ENCODE measurements at places on chromosomes 6 and 20.

- peak; percentile 27 for DNase-seq
Observed at GRCh38 chr20:25220021-25220730, 24.7 kb downstream of the ENTPD6 start.

- DNase-seq: peak; percentile 6
Observed at GRCh38 chr20:967796-968742, 34.0 kb downstream of the RSPO4 start.

DNA sequence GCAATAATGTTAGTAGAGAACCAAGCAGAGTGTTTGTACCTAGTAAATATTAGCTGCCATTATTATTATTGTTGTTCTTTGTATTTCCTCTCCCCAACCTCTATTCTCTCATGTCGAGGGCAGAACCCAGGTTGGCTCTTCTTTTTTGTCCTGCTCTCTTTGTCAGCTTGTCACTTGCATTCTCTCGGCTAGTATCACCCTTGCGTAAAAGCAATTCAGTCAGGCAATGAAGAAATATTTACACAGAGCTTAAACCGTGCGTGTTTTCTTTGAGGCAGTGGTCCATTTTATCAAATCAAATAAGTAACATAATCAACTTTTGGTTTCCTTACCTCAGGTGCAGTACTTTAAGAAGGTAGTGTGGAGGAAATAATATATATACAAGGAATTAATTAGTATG, 83.9 kb downstream of the TULP4 start:
- no peak for DNase-seq

GRCh38 chr6:71721642-71722041, 164.7 kb upstream of the RIMS1 start:
- DNase-seq: peak; percentile 69

DNA sequence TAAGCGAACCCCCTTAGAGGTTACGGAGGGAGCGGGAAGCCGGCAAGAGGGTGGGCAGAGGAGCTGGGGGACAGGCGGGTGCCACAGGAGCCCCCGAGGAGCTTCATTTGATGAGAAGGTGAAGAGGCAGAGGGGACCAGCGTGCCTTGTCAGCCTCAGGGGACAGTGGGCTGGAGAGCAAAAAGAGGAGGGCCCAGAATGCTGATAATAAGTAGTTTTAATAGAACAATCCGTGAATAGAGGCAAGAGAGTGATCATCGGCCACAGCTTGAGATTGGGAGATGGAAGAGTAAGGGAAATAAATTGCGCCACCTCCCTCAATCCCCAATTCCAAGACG, 1.3 kb downstream of the COL19A1 start:
- no peak for DNase-seq

GRCh38 chr6:142014515-142014914, 118.2 kb upstream of the GJE1 start:
- DNase-seq: peak; percentile 94

- no peak for DNase-seq
Observed at GRCh38 chr6:117501722-117502121, 19.2 kb downstream of the DCBLD1 start.

DNA sequence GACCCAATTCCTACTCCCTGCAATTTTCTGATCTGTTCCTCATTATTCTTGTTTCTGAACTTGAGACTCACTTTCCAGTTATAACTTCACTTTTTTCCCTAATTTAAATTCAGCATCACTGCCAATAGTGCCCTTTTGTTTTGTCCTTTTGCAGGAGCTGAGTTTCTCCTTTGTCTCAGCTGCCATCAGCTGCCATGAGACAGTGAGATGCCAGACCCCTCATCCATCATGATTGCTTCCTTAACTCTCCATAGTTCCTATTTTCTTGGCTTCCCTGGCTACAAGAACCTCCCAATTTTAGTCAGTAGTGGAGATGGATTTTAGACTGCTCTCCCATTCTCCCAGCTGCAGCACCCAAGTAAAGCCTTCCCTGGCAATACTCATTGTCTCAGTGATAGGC, 518.1 kb downstream of the HDGFL1 start:
- no peak for DNase-seq

GRCh38 chr20:1651268-1652058, 6.1 kb downstream of the SIRPG start:
- no peak for DNase-seq

GRCh38 chr6:28867086-28867409, 56.7 kb downstream of the TRIM27 start:
- peak; percentile 6 for DNase-seq

- peak; percentile 21 for DNase-seq
Observed at GRCh38 chr20:17570347-17571152, 675 bp downstream of the DSTN start.

- peak; percentile 52 for DNase-seq
Observed at GRCh38 chr6:36386495-36387439, 702 bp downstream of the ETV7 start.

GRCh38 chr6:155968921-155969320, 513.3 kb upstream of the NOX3 start:
- DNase-seq: no peak

DNA sequence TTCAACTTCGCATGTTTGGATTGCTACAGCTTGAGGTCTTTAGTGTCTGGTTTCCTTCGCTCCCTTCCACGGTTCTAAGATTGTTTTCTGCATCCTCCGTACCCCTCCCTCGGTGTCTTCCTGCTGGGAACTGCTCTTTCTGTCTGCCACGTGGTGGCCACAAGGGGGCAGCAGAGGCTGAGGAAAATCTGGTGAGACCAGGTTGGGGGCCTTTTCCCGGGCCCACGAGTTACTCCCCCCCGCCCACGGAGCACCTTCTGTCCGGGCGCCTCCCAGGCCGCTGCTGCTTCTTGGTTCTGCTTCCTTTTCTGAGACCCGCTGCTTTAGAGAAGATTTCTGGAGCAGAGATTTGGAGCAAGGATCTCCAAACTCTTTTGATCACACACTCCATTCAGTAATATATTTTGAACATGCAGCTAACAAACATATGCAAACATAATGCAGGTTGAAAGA, 21.1 kb upstream of the NOTCH4 start:
- DNase-seq: peak; percentile 74

DNA sequence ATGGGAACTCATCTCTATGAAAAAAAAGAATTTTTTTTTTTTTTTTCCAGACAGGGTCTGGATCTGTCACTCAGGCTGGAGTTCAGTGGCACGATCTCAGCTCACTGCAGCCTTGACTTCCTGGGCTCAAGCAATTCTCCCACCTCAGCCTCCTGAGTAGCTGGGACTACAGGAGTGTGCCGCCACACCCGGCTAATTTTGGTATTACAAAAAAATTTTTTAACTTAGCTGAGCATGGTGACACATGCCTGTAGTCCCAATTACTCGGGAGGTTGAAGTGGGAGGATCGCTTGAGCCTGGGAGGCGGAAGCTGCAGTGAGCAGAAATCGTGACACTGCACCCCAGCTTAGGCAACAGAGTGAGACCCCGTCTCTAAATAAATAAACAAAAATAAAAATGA, 7.5 kb downstream of the DEF6 start:
- no peak for DNase-seq

- DNase-seq: no peak
Observed at GRCh38 chr6:30513451-30513850, 24.1 kb downstream of the HLA-E start.

DNA sequence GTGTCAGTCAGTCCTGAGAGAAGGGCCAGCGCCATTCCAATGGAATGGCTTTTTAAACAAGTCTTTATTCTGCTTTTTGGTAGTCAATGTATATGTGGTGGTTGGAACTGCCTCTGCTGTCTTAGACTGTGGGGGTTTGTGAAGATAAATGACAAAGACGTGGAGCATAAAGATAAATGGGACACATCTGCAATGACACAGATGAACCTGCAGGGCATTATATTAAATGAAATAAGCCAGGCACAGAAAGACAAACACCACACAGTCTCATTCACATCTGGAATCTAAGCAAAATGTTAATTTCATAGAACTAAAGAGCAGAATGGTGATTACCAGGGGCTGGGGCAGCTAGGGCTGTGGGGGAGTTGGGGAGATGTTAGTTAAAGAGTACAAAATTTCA, 912.8 kb upstream of the MAN1A1 start:
- no peak for DNase-seq

DNA sequence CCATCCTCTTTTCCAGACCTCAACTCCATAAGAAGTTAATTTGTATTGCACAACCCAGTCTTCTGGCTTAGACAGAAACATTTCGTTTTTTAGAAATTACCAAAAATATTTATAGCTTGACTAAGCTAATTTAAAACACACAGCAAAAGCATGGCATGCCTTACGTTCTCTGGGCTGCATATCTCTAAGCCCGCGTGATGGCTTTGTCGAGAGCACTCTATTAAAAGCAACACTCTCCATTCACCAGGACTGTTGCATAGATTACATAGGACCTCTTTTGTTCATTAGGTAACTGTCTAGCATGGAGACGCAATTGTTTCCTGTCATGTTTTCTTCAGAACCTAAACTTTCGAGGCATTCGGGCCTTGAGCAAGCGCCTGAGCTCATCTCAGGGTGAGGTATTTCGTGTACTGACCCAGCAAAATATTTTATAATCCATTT, 104.5 kb downstream of the IBTK start:
- peak; percentile 94 for DNase-seq

DNA sequence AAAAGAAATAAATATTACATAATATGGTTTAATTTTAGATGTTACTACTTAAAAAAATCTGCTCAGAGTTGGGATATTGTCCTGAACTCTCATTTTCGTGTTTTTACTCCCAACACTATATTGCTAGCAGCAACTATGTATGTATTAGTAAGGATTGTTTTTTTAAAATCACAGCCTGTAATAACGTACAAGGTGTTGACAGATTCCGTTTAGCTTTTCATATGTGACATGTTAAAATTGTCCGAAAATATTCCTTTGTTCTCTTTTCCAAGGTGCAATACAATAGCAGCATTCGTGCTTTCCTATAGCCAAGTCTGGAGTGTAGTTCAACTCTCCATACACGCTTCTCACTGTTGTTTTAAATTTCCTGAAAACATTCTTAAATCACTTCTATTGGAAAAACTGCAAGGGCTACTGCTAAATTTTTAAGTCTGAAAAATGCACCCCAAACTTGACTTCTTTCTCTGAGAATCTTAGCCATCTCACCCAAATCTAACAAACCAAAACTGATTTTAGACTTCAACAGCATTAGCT, 59.0 kb upstream of the HFE start:
- DNase-seq: no peak
